ENCODE measurements at places on chromosomes 5 and 9.

DNA sequence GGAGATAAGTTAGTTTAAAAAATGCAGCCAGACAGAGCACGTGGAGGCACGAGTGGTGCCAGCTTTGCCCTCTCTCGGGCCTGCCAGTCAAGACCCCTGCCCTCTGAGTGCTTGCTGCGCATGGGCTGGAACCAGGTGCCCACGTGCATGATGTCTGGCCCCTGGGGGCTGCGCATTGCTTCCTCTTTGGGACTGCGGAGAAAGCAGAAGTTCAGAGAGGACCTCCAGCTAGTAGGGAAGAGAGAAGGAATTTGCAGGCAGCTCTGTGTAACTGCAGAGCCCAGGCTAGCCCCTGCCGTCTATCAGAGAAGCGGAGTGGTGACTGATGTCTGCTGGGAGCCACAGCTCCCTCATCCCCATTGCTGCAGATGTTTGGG, 9.7 kb upstream of the RNU6ATAC start:
- no peak for DNase-seq

GRCh38 chr5:58683567-58683966, 100.7 kb downstream of the RAB3C start:
- DNase-seq = no peak

DNA sequence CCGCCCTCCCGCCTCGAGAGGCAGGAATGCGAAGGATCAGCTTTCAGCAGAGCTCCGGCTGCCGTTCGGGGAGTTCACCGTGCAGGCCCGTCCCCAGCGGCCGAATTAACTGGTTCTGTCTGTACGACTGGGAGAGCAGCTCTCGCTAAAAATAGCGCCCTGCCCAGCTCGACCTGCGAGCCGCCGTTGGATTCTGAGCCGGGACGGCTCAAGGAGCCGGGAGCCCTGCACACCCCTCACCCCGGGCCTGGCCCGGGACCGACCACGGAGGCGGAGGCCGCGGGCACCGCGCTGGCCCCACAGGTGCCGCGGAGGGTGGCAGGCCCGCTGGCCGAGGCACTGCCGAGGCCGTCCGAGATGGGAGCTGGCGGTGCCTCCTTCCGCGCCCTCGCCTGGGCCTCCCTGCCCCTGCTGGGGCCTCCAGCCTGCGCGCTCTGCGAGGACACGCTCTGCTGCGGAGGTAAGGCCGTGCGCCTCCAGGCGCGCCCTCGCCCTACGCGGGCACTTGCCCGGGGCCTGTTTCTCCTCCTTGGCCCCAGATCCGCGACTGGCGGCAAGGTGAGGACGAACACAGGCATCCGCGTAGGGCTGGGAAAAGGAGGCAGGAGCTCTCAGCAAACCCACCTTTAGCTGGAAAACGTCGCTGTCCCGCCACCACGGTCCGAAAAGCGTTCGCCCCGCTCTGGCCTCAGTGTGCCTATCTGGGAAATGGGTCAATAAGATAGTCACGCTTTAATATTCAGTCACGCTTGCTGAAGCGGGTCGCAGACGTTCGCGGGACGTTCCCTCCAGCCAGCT, 53.1 kb upstream of the DAB2IP start:
- DNase-seq = no peak

DNA sequence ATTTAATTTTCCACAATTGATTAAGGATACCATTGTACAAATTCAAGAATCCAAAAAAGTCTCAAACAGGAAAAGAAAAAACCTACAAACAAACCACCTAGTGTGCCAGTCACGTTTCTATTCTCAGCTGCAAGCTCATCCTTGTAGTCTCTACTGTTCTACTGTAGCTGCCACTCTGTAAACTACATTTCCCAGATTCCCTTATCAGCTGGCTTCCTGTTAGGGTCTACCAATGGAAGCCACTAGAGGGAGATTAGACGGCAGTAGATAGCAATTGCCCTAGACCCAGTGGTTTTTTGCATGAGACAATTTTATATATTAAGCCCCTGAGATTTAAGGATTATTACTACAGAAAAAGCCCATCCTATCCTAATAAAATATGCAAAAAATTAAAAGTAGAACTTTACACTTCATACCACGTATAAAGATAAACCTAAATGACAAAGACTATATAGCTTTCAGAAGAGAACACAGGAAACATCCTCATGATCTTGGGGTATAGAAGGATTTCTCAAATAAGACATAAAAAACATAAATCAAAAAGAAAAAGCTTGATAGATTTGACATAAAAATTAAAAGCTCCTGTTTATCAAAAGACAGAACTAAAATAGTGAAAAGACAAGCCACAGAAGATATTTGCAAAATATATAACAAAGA, 37.4 kb downstream of the P4HA2 start:
- peak; percentile 78 for DNase-seq

GRCh38 chr9:114888607-114889006, 41.8 kb downstream of the TNFSF8 start:
- DNase-seq = no peak

DNA sequence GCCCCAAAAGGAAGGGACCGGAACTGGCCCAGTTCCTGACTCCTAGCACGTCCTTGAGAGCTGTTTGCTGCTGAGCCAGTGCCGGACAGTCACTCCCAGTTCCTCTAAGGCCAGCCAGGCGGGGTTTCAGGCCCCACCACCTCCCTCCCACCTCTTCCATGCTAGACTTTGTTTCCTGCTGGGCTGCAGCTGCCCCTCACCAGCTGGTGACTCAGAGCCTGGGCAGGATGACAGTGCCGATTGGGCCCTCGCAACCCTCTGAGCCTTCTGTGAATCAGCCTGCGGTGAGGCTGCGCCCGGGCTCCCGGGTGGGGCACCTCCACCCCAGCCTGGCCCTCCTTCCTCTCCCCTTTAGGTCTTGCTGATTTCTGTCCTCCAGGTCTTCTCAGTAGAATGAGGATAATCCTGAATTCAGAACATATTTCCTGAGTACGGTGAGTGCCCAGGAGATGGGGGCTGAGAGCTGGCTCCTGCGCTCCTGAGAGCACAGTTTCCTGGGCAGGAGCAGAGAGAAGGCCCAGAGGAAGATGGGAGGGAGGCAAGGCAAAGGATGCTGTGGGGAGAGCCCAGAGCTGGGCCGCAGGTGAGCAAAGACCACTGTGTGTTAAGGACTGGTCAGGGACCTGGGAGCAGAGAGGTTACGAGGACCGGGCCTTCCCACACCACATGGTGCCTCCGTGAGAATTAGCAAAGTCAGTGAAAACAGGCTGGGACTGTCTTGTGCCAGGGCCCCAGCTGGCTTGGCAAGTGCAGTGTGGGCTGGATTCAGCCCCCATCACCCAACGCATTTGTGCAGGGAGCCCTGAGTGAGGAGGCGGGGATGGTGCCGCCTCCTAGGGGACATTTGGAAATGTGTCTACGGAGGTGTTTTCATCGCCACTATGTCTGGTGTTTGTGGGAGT, 32.9 kb upstream of the STXBP1 start:
- peak; percentile 98 for DNase-seq

GRCh38 chr5:156446526-156446925, 119.6 kb downstream of the SGCD start:
- no peak for DNase-seq

GRCh38 chr9:83569326-83569725, 31.1 kb upstream of the FRMD3 start:
- DNase-seq = no peak

- DNase-seq = no peak
Measured at GRCh38 chr9:2022560-2022959, 7.4 kb downstream of the SMARCA2 start.

DNA sequence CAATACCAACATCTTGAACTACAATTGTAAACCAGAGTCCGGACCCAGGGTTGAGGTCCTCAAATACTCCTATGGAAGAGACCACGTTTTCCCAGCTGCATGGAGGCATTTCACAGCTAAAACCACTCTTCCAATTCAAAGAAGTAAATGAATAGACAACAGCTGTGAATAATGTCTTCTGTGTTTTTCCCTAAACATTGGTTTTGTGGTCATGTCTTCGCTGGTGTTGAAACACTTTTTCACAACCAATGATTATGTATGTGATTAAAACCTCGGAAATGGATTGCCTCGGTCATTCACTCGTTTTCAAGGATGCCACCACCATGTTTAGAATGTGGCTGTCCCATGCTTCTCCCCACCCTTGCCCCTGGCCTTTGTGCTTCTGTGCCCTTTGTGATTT, 9.4 kb upstream of the TENT4A start:
- DNase-seq = no peak

GRCh38 chr5:129962506-129962905, 58.2 kb downstream of the CHSY3 start:
- DNase-seq = no peak

- DNase-seq = no peak
Measured at GRCh38 chr5:170630226-170630625, 126.4 kb downstream of the KCNIP1 start.

GRCh38 chr5:1564182-1564748, 40.5 kb upstream of the LPCAT1 start:
- peak; percentile 97 for DNase-seq

GRCh38 chr5:96259151-96259772, 173.8 kb downstream of the PCSK1 start:
- DNase-seq = peak; percentile 65

GRCh38 chr5:180830253-180831138, 27.9 kb upstream of the MGAT1 start:
- DNase-seq = no peak

- DNase-seq = peak; percentile 52
Measured at GRCh38 chr9:116278326-116278725, 124.7 kb downstream of the PAPPA start.

GRCh38 chr5:87900419-87900818, 368.2 kb downstream of the TMEM161B start:
- no peak for DNase-seq

- no peak for DNase-seq
Measured at GRCh38 chr5:124980163-124980941, 233.9 kb upstream of the ZNF608 start.

GRCh38 chr5:138245717-138246116, 28.7 kb downstream of the GFRA3 start:
- no peak for DNase-seq

- DNase-seq = no peak
Measured at GRCh38 chr9:96067600-96067999, 192.1 kb downstream of the ERCC6L2 start.

GRCh38 chr5:111655169-111655924, 101.6 kb downstream of the NREP start:
- DNase-seq = no peak

- DNase-seq = no peak
Measured at GRCh38 chr5:168852329-168852728, 273.2 kb upstream of the PANK3 start.

DNA sequence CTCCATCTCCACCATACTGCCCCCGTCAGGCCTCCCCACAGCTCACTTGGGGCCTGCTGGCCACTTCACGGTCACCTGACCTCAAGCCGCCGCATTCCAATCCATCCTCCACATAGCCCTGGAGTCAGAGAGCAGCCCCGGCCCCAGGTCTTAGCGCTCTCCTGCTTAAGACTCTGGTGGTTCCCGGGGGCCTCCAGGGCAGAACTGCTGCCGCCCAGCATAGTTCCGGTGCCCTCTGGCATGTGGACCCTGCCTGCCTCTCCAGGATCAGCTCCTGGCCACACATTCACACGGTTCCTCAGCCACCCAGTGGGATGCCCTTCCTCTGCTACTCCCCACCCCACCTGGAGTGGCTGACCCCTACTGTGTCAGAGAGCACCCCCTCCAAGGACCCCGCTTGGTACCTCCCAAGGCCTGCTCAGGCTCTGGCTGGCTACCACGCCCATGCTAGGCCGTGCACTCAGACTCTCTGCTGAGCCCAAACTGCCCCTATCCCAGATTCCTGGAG, 8.7 kb downstream of the PHYKPL start:
- no peak for DNase-seq

DNA sequence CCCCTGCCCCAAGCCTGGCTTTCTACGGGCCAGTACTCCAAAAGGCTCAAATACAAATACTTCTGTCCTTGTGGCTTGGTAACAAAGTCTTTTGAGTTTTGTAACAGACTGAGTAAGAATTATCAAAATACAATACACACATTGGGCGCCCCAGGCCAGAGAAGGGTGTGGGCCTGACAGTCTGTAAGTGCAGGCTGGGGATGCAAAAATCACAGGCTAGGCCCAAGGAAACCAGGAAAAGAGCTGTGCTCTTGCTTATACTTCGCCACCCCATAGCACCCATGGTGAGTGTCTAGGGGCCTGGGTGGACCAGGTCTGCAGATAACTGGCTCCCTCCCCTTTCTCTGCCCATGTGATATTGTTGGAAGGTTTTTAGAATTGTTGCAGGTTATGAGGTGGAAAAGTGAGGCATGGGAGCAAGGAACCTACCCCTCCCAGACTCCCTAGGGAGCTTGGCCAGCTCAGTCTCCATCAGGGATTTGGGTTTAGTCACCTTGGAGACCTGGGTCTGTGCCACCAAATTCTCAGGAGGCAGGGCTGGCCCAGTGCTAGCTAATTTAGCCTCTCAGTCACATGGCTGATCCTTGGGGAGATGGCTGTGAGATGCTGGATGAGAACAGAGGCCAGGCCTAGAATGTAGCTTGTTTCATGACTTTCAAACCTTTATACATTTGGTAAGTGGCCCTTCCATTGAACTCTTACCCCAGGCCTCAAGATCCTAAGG, 72.9 kb downstream of the TARS1 start:
- DNase-seq = no peak

- DNase-seq = no peak
Measured at GRCh38 chr9:78934880-78935279, 636.9 kb upstream of the TLE4 start.

GRCh38 chr5:170633235-170634081, 129.6 kb downstream of the KCNIP1 start:
- peak; percentile 83 for DNase-seq

DNA sequence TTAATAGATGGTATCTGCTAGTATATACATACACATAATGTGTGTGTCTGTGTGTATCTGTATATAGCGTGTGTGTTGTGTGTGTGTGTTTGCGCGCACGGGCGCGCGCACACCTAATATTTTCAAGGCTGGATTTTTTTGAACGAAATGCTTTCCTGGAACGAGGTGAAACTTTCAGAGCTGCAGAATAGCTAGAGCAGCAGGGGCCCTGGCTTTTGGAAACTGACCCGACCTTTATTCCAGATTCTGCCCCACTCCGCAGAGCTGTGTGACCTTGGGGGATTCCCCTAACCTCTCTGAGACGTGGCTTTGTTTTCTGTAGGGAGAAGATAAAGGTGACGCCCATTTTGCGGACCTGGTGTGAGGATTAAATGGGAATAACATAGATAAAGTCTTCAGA, 757 bp downstream of the FXN start:
- no peak for DNase-seq

Measured in RCC 7860 (cell line).